Amygdala (tissue), 56 donors: ENCODE measurements at places on chromosomes 12 and 14.
A peak's percentile ranks its signal among the peaks of the same experiment; 100 is the strongest.

GRCh38 chr12:29889737-29890136 is 106.0 kb upstream of the TMTC1 start:
- peak; percentile 2 for DNase-seq

DNA sequence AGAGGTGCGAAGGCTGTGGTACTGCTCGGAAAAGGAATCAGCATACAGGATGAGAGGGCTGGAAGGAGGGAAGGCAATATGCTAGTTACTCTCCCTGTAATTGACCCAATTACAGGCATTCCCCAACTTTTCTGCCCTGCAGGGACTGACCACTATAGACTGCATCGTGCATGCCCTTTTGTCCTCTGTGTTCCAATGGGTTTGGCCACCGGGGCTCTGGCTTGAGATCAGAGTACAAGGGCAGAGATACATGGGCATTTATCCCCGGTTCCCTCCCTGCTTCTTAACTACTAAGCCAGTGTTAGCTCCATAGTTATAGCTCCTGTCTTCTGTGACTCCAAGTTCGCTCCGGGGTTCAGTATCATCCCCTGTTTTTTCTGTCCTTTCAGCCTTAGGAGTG is 59.7 kb downstream of the GTF2A1 start:
- DNase-seq, result no peak

DNA sequence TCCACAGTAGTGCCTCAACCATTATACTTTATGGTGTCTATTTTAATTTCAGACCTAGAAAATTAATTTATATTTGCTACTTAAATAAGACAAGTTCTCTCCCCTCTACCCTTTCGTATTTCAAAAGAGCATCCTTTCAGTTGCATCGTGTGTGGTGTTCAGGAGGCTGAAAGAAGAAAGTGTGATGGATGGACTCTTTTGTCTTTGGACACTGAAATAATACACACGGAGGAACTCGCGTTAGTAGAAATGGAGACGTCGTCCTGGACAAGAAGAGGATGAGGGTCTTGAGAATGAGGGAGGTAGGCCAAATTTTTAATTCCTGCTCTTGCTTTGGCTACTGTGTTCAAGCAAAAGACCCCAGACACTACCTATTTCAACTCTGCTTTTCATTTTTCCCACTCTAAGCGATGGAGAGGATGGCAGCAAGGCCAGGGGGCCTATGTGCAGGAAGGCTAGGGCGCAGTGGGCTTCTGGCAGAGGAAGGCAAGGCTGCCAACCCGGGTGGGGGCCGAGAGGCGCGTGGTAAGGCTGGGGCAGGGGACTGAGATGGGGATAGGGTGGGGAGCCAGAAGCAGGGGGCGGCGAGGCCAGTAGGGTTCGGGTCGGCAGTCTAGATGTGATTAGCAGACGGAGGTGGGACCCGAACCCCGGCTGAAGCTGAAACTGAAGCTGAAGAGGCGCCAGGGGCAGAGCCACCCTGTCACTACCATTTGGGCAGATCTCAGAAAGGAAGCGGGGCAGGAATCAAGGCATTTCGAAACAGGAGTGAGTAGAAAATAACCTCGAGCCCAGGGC is 722 bp downstream of the TMED8 start:
- DNase-seq, result peak; percentile 20

- DNase-seq, result no peak
Measured at GRCh38 chr12:102462795-102463465, 17.4 kb downstream of the IGF1 start.

- DNase-seq, result no peak
Measured at GRCh38 chr12:114976372-114976771, 292.4 kb upstream of the TBX3 start.

DNA sequence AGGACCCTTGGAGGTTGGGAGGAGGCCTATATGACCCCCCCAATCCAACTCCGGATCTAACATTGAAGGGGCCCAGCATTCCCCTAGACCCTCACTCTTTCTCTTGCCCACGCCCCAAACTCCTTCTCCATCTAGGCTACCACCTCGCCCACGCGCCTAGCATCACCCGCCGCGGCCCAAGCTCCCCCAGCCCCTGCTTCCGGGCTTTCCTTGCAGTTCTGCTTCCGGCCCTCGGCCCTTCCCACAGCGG is 445 bp downstream of the CERS5 start:
- peak; percentile 55 for DNase-seq

GRCh38 chr12:15846887-15847286 is 35.3 kb upstream of the STRAP start:
- DNase-seq, result no peak

DNA sequence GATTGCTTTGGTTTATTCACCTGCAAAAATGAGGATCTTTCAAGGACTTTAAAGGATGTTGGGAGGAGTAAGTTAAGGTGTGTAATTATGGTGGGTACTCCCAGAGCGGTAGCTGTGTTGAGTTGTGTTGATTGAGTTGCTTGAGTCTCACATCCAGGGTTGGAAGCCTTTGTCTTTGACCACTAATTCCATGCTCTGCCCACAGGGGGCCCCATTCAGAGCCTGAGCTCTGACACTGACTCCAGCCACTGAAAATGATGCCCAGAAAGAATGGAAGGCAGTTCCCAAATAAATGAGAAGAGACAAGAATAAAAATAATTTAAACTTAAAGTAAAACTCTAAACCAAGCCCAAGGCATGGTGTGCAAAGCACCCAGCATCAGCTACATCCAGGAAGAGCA is 237.4 kb upstream of the PWP1 start:
- DNase-seq, result no peak

- DNase-seq, result no peak
Measured at GRCh38 chr12:76020281-76020680, 11.3 kb downstream of the PHLDA1 start.

- DNase-seq, result no peak
Measured at GRCh38 chr12:112841906-112842305, 50.4 kb downstream of the RPH3A start.

DNA sequence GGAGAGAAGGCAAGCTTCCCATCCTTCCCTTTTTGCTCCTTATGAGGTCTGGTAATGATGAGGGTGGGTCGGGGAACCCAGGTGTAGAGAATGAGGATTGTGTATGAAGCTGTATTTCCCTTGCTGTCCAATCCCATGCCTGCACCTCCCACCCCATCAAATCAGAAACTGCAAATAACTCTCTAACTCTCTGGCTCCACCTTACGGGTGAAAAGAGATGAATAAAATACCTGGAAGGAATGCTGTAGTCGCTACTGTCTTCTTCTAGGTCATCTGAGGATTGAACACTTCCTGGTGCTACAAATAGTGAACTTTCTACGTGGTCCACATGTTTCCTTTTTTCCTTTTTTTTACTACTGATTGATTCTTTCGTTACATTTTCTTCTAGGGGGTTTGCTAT is 38.9 kb upstream of the DICER1 start:
- no peak for DNase-seq

DNA sequence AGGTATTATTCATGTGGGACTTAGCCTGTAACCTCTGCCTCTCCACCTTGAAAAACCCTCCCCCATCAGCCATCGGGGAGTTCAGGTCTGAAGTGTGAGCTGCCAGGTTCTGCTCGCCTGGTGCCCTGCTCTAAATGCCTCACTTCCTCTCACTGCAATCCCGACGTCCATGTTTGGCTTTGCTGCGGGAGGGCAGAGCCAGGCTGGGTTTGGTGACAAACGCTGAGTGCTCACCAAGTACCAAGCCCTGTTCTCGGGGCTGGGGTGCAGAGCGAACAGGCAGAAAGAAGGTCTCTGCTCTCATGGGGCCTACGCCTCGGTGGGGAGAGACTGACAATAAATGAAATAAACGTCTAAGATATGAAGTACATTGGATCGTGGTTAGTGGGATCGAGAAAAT is 2.1 kb upstream of the ADGRD1 start:
- DNase-seq, result no peak

DNA sequence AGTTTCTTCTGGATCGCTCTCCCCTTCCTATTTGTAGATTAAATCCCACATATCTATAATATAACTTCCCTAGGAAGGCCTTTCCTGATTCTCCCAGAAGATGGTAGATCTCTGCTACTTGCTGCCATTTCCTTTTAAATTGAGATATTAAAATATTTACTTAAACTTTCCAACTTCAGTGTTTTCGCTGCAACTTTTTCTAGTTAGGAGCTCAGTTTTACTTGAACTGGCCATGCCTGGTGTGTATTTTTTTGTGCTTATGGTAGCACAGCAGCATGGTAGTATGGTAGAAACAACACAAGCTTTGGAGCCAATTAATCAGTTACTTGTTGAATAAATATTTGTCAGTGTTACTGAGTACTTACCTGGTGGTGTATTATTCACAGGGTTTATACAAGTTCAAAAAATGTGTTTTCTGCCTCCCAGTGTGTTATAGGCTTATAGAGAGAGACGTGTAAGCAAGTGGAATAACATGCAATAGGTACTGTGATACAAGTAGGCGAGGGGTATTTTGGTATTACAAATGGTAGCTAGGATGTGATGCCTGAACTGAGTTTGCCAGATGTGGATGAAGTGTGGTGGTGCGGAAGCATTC is 2.9 kb downstream of the POLR3B start:
- no peak for DNase-seq

DNA sequence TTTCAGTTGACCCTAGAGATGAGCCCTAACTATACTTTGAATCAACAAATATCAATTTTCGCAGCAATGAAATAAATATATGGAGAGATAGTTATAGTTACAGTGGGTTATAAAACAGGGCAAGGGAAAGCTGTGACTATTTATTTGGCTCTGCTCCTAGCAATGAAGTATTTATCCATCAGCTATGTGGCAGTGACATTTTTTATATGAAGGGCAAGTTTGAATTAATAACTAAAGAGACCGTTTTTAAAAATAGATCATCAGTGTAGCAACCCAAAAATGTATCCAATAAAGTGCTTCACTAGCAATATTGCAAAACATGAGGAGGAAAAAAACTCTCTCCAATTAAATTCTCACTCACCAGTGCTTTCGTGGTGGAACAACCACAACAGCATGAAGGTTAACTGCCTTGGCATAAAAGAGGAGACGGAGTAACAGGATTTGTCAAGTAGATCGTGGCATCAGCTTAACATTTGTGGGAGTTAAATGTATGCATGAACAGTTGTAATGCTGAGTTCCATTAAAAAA is 58.1 kb upstream of the NUDT4 start:
- DNase-seq, result no peak

DNA sequence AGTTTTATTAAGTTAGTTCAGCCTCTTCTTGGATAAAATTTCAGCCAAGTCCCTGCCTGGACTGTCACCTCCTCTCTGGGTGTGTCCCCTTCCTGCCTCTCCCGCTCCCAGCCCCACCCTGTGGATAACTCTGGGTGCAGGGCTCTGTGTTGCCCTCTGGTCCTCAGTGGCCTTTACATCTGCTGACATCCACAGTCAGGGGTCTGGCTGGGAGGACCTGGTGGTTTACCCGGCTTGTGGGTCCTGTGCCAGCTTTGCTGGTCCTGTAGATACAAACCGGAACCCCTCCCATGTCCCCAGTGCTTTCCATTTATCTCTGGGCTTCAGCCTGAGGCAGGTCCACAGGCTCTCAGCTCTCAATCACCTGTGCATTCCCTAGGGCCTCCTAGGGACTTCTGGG is 28.9 kb upstream of the PLEKHG3 start:
- DNase-seq, result no peak

- no peak for DNase-seq
Measured at GRCh38 chr14:89476354-89476896, 59.4 kb upstream of the FOXN3 start.

GRCh38 chr14:41799817-41800216 is 193.1 kb downstream of the LRFN5 start:
- DNase-seq, result no peak

DNA sequence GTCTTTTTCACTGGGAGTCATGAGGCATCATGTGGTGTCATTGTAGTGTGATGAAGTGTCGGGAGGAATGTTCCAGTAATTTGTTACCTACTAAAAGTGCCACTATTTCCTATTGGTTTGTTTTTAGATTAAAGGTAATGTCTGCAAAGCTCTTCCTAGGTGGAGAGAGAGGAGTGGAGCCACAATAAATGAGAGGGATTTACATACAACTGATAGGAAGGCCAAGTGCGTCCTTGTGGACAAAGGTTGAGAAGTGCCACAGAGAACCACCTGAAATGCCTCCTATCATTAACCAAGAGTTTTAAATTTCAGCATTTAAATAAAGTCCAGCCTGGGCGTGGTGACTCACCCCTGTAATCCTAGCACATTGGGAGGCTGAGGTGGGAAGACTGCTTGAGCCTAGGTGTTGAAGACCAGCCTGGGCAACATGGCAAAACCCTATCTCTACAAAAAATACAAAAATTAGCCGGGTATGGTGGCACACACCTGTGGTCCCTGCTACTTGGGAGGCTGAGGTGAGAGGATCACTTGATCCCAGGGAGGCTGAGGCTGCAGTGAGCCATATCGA is 2.5 kb upstream of the SNX6 start:
- DNase-seq, result no peak

DNA sequence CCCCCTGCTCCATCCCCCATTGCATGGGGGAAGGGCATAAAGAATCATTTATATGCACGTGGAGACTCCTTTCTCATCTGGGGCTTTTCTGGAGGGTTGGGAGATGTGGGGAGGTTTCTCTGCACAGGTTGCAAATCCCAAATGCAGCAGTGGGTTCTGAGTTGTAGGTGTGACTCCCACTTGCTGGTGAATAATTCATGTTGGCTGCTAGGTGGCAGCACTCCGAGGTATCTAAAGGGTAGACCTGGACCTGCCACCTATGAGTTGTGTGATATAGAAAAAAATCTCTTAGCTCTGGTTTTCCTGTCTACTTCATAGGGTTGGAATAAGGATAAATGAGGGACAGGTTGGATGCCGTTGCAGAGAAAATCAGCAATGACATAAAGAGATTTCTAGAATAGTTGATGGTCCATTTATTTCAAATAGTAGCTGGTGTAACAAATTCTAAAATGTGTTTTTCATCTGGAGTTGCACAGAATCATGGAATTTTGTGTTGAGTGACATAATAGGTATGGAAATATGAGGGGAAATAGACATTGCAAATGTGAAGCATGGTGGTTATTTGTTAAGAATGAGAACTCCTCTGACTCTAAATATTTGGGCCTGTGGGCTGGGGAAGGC is 4.6 kb downstream of the MARCHF9 start:
- DNase-seq, result no peak

DNA sequence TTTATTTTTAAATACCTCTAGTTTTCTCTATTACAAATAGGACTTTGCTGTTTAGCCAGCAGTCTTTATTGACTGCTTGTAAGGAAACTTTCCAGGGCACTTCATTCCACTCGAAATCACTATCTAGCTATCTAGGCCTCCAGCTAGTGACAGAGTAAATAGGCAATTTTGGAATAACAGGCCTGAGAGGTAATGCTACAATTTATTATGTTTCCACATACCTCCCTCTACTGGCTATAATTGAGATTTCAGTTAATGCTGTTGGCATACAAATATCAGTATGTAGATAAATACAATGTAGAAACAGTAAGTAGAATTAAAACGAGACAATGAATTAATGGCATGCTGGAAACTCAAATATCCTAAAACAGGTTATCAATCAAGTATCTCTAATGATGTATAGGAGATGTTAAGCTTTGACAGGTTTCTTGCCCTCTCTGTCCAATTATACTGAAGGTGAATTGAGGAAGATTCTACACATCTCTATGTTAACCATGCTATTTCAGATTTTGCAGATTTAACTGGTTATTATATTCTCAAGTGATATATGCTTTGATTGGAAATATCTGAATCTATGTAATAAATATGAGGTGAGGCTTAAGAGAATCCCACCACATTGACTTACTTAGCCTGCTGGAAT is 7.2 kb downstream of the DTD2 start:
- DNase-seq, result no peak
